Common myeloid progenitor, CD34-positive (primary cell): ENCODE measurements at places on chromosomes 2 and 18.

DNA sequence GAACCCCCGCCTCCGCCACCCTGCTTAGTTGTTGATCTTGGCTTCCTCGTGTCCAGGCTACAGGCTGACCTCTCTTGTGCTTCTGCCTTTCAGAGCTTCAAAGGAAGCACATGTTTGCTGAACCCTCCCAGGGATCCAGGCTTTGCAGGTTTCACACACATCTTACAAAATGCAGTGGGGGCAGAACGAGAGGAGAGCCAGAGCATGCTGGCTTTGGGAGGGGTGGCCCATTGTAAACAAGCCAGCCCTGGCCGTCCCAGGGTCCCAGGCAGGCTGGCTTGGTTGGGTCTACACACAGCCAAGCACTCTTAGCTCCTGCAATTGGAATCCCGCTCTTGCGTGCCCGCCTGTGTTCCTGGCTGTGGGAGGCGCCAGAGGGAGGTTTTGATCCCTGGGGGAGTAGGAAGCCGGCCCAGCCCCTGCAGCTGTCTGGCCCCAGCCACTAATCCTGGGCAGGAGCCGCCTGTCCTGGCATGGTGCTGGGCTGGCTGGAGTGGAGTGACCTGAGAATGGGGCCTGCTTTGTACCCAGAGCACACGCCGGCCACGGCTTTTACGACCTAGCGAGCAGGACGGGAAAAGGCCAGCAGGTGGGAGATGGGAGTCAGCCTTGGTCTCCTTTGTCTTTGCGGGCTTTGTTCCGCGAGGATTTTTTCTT lies 53.9 kb downstream of the SH3BP4 start:
- no peak for DNase-seq

- no peak for DNase-seq
Observed at GRCh38 chr2:12469141-12469561, 247.6 kb upstream of the TRIB2 start.

GRCh38 chr2:127387655-127388422 lies at the start of gene MAP3K2:
TSS of gene MAP3K2 (minus strand) at chr2:127387975. CDS start at chr2:127343129, 44,846 bp downstream.
- DNase-seq: peak; percentile 94

GRCh38 chr2:134359367-134360081 lies 105.7 kb downstream of the MGAT5 start:
- no peak for DNase-seq

DNA sequence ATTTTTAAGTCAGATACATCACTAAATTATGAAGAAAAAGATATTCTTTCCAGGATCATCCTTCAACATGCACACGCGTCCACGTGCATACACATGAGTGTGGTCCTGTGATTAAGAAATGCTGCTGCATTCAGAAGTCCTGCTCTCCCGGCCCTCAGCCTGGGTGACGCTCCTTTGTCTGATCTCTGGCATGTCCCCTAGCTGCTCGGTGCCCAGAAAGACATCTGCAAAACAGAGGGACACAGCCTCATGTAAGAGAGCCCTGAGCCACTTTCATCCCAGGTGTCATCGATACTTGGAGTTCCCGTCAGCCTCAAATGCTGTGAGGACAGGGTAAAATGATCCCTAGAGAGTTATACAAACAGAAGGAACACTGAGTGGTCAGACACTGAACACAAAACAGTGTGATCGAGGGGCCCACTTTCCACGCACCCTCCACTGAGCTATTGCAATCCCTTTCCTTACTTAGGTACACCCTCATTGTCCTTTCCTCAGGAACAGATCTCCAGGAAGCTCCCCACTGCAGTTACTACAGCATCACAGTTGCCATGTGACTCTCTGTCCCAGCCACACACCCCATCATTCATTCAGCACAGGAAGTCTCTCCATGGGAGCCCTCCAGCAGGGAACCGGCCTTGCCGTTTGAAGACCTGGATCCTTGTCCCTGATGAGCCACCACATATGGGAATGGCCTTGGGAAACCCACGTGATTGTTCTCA lies 32.1 kb downstream of the CRACDL start:
- DNase-seq: no peak

GRCh38 chr2:111659361-111660333 lies 224.3 kb downstream of the ANAPC1 start:
- DNase-seq: no peak

GRCh38 chr2:130241041-130241707 lies 42.9 kb upstream of the TUBA3E start:
- DNase-seq: no peak

DNA sequence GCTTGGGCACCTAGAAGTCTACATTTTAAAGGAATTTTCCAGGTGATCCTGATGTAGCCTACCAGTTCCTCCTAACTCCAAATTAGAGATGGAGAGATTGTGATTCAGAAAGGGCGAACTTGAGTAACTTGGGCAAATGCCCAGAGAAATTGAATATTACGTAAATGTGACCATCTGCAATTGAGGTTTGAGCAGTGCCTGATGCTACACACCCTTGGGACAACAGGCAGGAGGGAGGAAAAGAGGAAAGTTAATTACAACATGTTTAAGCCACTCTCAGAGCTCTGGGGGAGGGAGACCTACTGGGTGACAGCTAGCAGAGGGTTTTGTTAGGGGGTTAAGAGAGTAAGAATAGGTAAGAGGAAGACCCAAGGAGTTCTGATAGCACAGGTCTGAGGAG lies 208.9 kb downstream of the LPIN1 start:
- DNase-seq: no peak

DNA sequence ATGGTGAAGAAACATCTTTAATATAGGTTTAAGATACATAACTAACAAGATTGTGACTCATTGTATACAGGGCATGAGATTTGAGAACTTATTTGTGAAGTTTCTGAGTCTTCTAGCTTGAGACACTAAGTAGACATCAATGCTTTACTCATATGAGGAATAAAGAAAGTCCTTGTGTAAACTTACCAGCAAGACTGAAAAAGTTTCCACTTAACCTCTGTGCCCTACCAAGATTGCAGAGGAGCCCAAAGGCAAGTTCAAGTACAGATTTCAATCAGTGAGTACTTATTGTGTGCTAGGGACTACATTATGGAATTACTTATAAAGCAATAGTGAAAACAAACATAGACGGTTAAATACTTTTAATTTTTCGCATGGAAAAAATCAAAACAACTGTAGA lies 1041.2 kb upstream of the CELF4 start:
- no peak for DNase-seq

DNA sequence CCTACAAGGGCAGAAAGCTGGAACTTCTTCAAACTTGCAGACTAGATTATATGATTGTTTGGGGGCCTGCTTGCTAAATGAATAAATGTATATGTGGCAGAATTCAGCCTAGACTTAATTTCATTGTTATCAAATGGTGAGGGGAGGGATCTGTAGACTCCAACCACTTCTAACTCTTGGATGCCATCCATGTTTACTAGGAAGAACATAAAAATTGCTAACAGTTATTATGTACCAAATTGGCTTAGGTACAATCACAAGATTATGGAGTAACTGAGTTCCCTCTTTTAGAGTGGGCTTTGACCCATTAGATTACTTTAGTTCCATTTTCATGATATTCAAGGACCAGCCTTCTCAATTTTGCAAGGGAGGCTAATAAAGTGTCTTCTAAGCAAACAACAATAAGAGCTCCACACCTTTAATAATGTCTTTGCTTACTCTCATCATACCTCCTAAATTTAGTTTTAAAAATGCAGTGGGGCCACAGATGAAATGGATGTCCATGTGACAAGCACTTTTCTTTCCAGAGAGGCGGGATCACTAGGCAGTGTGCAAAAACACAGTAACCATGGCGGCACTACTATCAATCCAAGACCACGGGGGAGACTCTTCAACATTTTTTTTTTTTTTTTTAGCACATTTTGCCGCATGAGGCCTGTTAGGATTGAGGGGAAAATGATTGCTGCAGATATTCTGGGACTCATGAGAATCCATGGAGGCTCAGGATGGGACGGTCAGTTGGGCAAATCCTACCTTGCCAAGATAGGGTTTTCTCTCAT lies 217.6 kb upstream of the SPRED2 start:
- DNase-seq: no peak

GRCh38 chr18:56878711-56879110 lies 227.6 kb downstream of the WDR7 start:
- DNase-seq: no peak

DNA sequence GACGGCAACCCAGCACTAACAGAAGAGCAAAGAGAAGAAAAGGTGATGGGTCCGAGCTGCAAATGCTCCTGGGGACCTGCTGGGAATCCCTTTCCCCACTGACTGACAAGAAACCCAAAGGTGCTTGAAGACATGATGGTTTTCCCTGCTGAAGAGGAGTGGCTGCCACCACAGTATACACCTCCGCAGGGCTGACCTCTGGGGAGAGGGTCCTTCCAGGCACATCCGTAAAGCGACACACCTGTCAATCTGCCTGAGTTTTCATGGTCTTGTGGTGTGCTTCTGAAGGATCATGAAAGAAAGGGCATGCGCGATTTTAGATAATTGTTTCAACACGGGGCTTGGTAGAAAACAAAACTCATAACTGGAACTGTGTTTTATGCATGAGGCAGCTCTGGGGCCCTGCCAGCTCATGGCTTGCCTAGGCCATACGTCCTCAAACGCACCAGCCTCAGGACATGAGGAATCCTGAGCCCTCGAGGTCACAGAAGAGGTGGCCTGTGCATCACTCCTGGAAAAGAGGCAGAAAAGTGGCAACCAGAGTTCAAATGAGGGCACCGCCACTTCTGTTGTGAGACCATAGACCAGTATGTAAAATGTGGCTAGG lies 51.8 kb downstream of the SERTAD2 start:
- no peak for DNase-seq

GRCh38 chr2:165970663-165971062 lies 17.1 kb upstream of the TTC21B start:
- no peak for DNase-seq

DNA sequence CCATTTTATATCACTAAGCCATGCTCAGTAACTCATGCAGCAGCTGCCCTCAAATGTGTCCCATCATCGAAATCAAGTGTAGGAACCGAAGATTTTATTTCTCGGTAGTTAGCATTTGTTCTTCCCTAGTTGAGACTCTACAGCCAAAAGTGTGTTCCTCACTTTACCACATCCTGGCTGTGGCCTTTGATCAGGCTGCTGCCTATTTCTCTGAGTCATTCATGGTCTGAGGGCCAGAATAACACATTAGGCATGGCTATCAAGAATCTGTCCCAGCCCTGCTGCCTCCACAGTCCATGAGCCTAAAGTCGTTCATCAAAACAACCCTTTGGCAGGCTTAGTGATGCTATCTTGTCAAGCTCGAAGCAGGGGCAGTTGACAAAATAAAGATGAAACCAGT lies 300.1 kb downstream of the TDRD15 start:
- DNase-seq: no peak

- DNase-seq: no peak
Observed at GRCh38 chr2:47631792-47632398, 151.1 kb upstream of the MSH6 start.

GRCh38 chr2:14189929-14190328 lies 442.6 kb upstream of the LRATD1 start:
- no peak for DNase-seq

DNA sequence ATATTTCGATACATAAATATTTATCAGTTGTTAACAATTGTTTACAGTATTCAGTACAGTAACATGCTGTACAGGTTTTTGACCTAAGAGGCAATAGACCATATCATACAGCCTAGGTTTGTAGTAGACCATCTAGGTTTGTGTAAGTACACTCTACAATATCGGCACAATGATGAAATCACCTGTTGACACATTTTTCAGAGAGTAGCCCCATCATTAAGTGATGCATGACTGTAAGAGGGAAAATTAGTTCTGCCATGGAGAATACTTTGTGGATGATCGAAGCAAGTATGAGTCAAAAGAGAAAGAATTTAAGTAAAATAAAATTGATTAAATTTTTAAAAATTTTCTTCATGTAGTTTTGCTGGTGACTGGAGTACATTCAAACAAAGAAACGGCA lies 32.6 kb downstream of the VIT start:
- no peak for DNase-seq

- no peak for DNase-seq
Observed at GRCh38 chr18:23583071-23583865, 3.0 kb downstream of the NPC1 start.

DNA sequence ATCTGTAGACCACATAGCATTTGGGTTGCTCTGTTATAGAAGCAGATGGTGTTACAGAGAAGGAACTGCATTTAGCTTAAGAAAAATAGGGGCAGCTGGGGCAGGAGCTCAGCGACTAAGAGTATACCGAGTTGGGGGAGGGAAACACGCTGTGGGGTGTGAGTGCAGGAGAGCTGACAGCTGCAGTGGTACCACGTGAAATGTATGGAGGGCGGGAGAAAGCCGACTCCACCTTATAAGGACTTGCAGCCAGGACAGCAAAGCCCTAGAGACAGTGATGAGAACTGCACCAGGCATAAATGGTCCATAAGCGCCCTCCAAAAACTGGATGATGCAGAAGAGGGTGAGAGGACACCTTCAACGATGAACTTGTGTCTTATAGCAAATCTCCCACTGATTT lies 237.6 kb downstream of the PRKCE start:
- peak; percentile 65 for DNase-seq

GRCh38 chr2:207161247-207162123 lies 4.3 kb downstream of the KLF7 start:
- DNase-seq: no peak

DNA sequence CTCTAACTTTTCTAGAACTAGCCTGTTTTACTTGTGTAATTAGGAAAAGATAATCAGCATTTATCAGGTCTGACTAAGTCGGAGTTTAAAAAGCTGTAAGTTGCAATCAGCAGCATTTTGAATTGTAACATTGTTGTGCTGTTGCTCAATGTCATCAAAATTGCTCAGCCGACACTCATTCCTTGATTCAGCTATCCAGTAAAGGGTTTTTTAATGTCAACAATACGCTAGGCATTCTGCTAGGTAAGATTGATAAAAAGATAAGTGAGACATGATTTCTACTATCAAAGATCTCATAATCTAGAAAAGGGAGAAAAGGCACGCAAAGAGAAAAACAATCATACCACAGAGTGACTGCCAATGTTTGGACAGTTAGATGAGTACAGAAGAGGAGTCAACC lies 327.1 kb upstream of the CDH2 start:
- no peak for DNase-seq

DNA sequence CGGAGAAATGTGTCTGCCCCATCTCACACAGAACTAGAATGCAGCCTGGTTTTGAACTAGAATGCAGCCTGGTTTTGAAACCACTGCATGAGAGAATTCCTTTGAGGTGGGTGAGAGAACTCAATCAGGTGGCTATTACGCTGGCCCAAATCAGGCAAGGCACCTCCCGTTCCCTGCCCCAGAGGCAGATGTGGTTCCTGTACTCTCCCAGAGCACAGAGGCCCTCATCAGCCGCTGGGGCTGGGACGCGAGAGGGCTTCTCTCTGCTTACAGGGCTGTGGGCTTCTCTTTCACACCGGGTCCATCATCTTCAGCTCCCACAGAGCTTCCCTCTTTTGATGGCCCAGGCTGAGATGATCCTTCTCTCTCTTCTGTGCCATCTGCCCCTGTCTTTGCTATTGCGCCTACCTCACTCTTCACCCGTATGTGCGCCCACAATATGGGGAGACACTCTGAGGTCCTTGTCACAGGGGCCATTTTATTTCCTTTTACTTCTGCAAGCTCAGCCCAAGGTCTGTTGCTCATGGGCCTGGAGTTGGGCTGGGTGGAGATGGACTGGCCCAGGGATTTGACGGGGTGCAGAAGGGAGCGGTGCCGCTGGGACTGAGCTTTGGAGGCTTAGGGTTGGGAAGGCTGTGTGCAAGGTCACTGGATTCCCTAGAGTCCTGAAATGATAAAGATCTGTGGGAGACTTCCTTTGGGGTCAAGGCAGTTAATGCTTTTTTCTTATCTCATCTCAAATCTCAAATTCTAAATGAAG lies 84.4 kb upstream of the HS6ST1 start:
- DNase-seq: no peak
